ENCODE measurements at places on chromosomes 2 and 18. TPM values are rescaled to one million over a fixed set of nuclear protein-coding genes. Genes with fewer than 3 reads are reported as not detected.

GFPT1 gene
- total RNA-seq = 59.3 TPM

SERPINB10 gene
- total RNA-seq = not detected

PRKCE gene
- 10.4 TPM for total RNA-seq

BOLL gene
- total RNA-seq = not detected

OTOF gene
- total RNA-seq = not detected

LIMS3 gene
- 3.1 TPM for total RNA-seq

SERPINB12 gene
- total RNA-seq = not detected

RGPD3 gene
- not detected for total RNA-seq

PUM2 gene
- total RNA-seq = 82.2 TPM

AMER3 gene
- not detected for total RNA-seq

KYNU gene
- total RNA-seq = 0.21 TPM

RBBP8 gene
- total RNA-seq = 21.9 TPM

DNA sequence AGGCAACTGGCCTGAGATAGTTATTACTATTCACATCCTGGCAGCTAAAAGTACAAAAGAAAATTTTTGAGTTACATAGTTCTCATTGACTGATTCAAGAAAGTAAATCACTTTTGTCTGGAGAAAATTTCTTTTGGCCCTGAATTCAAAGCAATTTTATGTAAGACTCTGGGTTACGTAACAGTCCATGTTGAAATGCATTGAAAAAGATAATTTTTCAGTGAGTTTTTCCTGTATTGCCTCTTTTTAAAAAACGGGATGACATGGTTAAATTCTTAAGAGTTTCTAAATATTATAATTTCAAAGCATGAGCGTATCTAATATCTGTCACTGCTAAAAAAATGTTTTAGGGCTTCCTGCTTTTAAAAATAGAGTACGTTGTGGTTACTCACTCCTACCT is 72.7 kb downstream of the ANKRD12 start:
- DNase-seq = no peak

DNA sequence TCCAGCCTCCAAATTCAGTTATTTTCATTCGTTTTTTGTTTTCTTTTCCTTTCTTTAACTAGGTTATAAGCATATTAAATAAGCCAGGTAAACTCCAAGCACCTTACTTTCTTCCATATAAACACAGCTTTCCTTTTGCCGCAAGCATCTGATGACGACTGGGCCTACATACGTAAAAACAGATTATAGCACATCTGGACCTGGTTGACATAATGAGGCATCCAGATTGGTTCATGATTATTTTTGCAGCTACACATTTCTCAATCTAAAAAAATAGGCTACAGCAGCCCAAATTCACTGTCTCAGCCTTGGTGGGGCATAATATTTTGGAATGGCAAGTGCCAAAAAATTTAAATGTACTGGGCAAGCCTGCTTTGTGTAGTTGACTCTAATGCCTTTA is 7.7 kb downstream of the CYP1B1 start:
- DNase-seq = no peak

DNA sequence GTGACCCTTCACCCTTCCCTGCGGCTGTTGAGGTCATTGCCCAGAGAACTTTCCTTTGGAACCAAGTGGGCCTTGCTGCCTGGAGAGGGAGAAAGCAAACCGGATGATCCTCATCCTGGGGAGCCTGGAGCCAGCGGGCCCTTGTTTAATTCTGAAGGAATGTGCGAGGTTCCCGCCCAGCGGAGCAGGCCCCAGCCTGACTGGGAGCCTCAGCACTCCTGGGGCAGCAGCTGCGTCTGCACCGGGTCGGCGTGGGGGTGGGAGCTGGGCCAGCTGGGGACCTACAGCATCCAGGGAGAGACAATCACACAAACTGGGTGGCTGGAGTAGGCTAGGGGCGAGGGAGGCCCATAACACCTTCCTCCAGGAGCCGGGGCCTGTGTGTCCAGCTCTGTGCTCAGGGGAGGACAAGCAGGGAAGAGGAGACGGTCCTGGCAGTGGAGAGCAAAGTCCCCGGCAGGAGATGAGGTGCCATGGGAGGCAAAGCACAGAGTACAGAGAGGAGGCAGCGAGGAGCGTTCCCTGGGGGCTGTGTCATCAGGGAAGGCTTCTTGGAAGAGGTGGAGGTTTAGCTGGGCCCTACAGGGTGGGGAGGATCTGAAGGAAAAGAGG is 61.9 kb upstream of the HAAO start:
- no peak for DNase-seq

- DNase-seq = no peak
Measured at GRCh38 chr2:215476424-215476823, 40.6 kb upstream of the FN1 start.

GRCh38 chr2:202592566-202592965 is 42.2 kb upstream of the FAM117B start:
- no peak for DNase-seq

- no peak for DNase-seq
Measured at GRCh38 chr2:237901932-237902850, 42.8 kb downstream of the RAMP1 start.

DNA sequence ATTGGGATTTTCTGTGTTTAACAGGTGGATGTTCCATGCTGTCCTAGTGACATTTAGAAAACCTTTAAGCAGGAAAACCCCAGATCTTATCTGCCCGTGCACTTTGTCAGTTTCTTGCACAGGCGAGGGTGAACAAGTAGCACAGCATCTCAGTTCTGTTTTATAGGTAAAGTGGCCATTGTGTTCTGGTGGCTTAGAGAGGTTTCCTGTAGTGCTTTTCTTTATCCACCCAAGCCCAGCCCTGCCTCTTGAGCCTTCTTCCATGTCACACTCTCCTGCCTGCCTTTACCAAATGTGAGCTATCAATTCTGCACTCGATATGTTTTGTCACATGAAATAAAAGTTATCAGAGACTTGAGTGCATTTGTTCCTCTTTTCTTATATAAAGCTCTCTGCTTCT is 135.3 kb upstream of the NOSTRIN start:
- no peak for DNase-seq

GRCh38 chr2:85390941-85391669 is 19.1 kb downstream of the CAPG start:
- DNase-seq = no peak

- no peak for DNase-seq
Measured at GRCh38 chr2:12658310-12658945, 58.3 kb upstream of the TRIB2 start.

DNA sequence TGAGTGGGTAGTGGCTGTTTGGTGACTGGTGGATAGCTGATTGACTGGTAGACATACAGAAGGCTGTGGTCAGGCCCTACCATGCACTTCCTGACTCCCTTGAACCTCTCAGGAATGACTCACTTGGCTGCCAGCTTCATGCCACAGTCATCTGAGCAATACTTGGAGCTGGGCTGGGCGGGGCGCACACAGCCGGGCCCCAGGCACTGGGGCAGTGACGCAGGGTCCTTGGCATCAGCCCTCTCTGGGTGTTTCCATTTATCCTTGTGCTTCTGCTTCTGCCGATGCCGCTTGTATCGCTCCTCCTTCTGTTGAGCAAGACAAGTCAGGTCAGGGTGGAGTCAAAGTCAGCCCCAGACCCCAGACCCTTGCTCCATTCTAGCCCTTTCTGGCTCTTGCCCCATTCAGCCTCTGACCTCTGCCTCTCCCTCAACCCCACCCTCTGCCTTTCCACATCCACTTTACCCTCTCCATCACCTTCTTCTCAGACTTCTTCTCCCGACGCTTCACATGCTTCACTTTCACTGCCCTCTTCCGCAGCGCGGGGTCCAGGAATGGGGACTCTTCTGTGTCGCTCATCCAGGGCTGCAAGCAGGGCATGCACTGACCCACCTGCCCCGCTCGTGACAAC is 3.0 kb upstream of the MBD1 start:
- DNase-seq = no peak

- no peak for DNase-seq
Measured at GRCh38 chr2:166331468-166331867, 44.3 kb downstream of the SCN9A start.

- no peak for DNase-seq
Measured at GRCh38 chr2:32591669-32592463, 36.0 kb upstream of the TTC27 start.

- DNase-seq = no peak
Measured at GRCh38 chr2:205775097-205775877, 93.0 kb downstream of the NRP2 start.

DNA sequence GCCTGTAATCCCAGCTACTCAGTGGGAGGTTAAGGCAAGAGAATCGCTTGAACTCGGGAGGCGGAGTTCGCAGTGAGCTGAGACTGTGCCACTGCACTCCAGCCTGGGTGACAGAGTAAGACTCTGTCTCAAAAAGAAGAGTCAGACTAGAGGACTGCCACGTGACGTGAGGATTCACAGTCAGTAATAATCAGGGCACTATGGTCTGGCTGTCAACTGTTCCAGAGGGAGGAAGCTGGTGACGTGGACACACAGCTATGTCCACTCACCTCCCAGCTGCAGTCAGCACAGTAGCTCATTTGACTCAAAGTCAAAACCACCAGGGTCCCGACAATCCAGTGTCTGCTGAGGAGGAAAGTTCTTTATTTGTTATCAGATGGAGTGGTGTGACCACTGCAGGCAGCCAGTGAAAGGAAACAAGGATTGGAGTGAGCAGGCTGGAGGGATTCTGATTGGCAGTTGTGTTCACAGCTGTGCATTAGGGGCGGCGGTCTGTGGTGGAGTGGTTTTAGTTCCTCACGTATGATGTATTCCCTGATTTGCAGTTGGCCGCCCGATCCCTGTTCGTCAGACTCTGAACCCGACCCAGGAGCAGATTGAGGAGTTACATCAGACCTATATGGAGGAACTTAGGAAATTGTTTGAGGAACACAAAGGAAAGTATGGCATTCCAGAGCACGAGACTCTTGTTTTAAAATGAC is 37.9 kb downstream of the MOGAT1 start:
- DNase-seq = peak; percentile 91

DNA sequence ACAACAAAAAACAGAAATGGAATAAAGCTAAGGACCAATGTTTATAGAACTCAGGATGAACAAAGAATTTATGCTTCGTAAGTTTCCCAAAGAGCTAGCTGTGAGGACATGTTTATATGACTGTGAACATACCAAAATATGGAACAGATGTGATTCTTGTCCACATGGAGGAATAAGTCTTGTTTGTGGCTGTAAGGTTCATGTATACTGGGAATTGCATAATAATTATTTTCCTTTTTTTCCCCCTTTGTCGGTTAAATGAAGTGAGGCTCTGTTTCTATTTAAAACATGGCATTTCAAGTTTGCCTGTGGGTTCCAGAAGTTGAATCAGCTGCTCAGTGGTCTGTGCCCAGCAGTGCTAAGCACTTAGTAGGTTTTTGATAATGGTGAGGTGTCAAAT is 108.1 kb downstream of the FHOD3 start:
- no peak for DNase-seq

DNA sequence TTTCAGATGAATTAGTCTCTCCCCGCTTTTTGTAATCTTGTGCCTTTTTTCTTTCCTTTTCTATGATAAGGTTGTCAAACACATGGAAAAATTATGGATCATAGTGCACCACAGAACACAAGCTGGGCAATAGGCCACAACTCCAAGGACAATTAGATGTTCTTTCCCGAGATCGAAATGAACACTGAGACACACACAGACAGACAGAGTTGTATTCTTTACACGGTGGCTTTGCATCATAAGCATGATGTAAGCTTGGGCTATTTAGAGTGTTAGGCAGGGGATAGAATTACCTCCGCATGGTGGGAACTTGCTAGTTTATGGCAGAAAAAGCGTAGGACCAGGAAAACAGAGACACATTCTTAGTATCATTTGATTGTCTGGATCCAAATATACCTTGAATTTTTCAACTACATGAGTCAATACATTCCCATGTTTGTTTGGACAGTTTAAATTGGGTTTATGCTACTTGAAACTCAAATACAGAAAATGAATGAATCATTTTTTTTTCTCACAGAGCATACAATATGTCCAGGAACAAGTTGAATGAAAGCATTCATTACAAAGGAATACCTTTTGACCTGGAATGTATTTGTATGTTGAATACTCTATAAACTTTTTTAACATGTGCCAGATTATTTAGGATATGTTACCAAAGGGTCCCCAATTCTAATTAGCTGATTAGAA is 1611.5 kb upstream of the TMEFF2 start:
- DNase-seq = no peak

DNA sequence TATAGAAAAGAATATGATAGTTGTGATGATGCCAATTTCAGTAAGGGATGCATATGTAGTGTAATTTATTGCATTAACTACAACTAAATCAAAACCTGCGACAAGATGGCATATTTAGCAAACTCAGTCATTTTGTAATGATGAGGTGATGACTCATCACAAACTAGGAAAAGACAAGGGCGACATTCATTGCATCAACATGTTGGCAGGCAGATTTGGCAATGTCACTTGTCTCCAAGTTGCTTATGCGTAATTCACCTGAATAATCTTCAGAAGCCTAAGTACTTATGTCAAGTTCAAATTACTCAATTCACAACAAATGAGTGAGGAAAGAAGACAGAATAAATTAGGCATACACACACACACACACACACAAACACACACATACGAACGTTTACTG is 273.2 kb upstream of the RGPD4 start:
- no peak for DNase-seq

- DNase-seq = no peak
Measured at GRCh38 chr2:148221166-148221565, 200.3 kb downstream of the MBD5 start.

DNA sequence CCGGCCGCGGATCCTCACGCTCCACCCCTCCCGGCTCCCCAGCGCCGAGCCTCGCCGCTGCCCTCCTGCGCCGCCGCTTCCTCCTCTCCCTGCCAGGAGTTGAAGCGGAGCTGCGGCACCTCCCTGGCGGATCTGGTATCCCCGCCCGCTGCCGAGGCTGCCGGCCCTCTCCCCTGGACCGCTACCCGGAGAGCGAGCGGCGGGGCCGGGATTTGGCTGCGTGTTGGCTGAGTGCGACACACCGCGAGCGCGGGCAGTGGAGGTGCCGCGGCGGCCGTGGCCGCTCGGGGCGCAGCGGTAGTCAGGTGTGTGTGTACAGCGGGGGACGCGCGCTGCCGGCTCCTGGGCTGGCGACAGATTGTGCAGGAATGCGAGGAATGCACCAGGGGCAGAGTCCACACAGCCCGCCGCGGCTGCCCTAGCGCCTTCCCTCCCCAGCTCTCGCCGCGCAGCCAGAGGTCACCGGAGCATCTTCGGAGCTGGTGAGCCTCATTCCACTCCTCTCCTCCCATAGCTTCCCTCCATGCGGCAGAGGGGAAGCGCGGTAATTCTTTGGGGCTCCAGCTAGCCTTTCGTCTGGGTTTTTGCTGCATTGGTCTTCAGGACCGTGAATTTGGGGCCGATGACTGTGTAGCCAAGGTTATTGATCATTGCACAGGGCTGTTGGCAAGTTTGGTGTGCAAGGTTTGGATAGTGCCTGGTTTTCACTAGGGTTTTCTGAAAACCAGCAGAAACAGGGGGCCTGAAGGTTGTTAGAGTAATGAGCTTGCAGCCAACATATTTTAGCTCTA is 1.3 kb downstream of the PKP4 start:
- peak; percentile 89 for DNase-seq

DNA sequence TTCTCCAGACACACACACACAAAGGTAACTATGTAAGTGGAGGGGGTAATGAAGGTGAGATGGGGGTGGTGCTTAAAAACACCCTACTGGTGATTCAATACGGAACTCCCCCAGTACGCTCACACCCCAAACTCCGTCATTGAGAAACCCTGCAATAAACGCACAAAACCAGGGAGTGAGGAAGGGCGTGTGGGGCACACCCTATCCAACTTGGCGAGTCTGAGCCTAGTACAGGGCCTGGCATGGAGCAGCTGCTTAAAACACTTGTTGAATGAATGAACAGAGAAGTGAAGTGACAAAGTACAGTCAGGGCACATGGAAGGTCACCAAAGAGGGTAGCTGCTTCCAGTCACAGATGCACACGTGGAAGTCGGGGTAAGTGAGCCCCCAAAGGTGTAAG is 146.8 kb upstream of the SMAD2 start:
- DNase-seq = no peak

- no peak for DNase-seq
Measured at GRCh38 chr18:468955-469790, 31.3 kb downstream of the COLEC12 start.
